Activated B cell treated with CpG ODN at 0.5 μM for 24 hours (primary cell): ENCODE measurements at places on chromosomes 2 and 18.

DNA sequence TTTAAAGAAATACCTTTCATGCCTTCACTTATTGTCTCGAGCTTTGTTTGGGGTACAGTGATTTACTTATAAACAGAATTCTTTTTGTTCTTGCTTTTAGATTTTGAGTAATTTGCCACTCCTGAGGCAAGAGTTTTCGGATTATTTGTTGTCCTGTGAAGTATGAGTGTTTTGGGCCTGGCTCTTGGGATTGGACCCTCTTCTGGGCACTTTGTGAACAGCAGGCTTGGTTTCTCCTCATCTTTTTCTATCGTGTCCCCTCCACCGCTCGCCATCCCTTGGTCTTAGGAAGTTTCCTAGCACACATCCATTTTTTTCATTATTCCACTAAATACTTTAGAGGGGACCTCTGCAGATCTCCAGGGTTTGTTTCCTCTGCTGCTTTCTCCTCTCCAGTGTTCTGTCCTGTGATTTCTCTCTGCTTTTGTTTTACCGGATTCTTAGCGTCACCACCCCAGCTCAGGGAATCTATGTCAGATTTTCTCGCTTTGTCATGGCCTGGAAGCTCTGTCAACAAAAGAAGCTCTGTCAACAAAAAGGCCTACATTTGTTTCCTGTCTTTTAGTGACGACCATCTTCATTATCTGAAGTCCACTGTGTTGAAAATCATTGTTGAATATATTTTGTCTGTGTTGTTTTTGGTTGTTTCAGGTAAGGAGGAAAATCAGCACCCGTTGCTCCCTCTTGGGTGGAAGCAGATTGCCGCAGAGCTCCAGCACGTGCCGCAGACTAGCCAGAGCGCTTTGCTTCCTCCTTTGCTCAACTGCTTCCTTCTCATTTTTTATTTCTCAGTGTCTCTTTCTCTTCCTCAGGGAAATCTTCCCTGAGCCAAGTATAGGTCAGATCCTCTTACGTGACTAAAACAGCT lies 27.8 kb downstream of the ANKRD62 start:
- peaks cover 19% of the 10 kb centered on the region for H3K27me3 ChIP-seq
- no peak overlapping the region for H3K27ac ChIP-seq
- H3K4me3 ChIP-seq, result no peak overlapping the region

GRCh38 chr2:15865923-15866322 lies 74.4 kb upstream of the MYCN start:
- H3K27ac ChIP-seq, result no peak overlapping the region
- no peaks in the 10 kb centered on the region for H3K4me1 ChIP-seq
- H3K4me3 ChIP-seq, result no peak overlapping the region
- peaks cover 1% of the 10 kb centered on the region for H3K27me3 ChIP-seq

GRCh38 chr2:14577843-14578242 lies 54.7 kb upstream of the LRATD1 start:
- no peak overlapping the region for H3K4me3 ChIP-seq
- no peak overlapping the region for H3K27ac ChIP-seq
- DNase-seq, result no peak
- no peaks in the 10 kb centered on the region for H3K36me3 ChIP-seq
- no peaks in the 10 kb centered on the region for H3K27me3 ChIP-seq
- H3K4me1 ChIP-seq, result no peaks in the 10 kb centered on the region

DNA sequence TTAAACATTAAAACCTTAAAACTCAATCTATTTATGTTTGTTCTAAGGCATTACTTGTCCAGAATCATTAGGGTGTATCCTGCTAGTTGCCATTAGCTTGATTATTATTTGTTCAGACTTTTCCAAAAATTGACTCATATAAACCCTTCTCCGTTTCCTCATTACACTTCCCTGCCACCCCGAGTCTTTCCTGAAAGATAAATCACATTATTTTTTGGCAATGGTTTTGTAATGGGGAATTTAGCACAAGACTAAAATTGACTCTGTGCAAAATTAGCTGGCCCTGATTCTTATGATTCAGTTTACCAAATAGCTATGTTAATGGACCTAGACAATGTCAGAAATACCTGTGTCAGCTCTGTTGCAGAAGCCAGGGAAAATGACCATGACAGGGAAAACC lies 112.2 kb upstream of the NT5C1B start:
- H3K4me3 ChIP-seq, result no peak overlapping the region
- H3K4me1 ChIP-seq, result no peaks in the 10 kb centered on the region
- DNase-seq, result no peak
- H3K27ac ChIP-seq, result no peak overlapping the region

DNA sequence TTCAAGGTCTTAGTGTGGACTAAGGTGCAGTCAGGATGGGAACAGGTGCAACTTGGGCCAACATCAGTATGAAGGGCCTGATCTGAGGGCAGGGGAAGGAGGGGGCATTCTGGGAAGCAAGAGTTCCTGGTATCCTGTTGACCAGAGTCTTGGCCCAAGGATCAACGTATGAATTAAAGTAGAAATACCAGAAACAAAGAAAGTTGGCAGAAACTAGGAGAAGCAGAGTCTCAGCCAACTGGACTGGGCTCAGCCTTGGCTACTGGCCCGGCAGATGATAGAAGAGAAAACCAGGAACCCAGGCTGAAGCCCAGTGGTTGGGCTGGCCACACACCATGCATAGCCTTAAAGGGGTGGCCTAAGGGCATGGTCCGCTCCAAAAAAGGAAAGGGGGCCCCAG lies 2.3 kb downstream of the CETN1 start:
- H3K36me3 ChIP-seq, result no peaks in the 10 kb centered on the region
- no peak for DNase-seq
- H3K27ac ChIP-seq, result no peak overlapping the region
- no peak overlapping the region for H3K4me3 ChIP-seq
- no peaks in the 10 kb centered on the region for H3K4me1 ChIP-seq

DNA sequence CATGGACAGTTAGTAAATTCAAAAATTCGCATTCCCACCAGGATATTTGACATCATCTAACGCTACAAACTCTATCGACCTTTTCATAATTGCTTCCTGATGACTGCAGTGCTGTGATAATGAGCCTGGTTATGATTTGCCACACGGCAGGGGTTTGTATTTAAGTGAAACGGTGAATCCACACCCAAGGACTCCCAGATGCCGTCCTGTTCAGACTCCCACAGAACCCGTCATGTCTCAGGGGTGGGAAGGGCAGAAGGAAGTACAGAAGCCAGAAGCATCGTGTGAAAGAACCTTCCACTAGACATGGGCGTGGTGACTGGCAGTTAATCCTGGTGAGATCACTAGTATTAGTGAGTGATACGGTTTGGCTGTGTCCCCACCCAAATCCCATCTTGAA lies 91.2 kb upstream of the TMEM18 start:
- DNase-seq, result no peak
- H3K4me3 ChIP-seq, result no peak overlapping the region
- peaks cover 4% of the 10 kb centered on the region for H3K27me3 ChIP-seq
- H3K36me3 ChIP-seq, result no peaks in the 10 kb centered on the region
- no peaks in the 10 kb centered on the region for H3K4me1 ChIP-seq

- no peak overlapping the region for H3K4me3 ChIP-seq
- peaks cover 39% of the 10 kb centered on the region for H3K4me1 ChIP-seq
- no peaks in the 10 kb centered on the region for H3K36me3 ChIP-seq
- no peak for DNase-seq
- H3K27ac ChIP-seq, result no peak overlapping the region
- H3K27me3 ChIP-seq, result no peaks in the 10 kb centered on the region
These were observed 161.6 kb downstream of the LDLRAD4 start for GRCh38 chr18:13379930-13380690.

GRCh38 chr2:160505256-160505655 lies 11.6 kb upstream of the RBMS1 start:
- H3K27me3 ChIP-seq, result peaks cover 5% of the 10 kb centered on the region
- no peaks in the 10 kb centered on the region for H3K36me3 ChIP-seq
- no peaks in the 10 kb centered on the region for H3K4me1 ChIP-seq
- H3K4me3 ChIP-seq, result no peak overlapping the region
- no peak overlapping the region for H3K27ac ChIP-seq

DNA sequence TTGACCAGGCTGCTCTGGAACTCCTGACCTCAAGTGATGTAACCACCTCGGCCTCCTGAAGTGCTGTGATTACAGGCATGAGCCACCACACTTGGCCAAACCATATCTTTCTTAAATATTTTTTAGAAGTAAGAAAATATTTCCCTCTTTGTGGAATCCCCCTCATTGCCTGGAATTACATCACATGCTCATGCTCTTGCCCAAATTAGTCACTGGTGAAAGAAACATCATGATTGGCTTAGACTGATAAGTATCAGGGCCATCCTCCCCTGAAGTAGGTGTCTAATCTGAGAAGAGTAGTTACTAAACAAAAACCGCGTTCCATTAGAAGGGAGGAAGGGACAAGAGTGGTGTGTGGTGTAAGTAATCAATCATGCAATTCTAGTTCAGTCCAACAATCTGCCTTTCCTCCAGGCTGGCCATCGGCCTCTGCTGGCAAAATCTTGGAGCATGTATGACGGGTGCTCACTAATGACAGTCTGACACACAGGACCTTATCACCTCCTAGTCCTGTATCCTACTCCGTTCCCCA lies 52.3 kb upstream of the SCG2 start:
- H3K4me3 ChIP-seq, result no peak overlapping the region
- no peaks in the 10 kb centered on the region for H3K4me1 ChIP-seq
- H3K36me3 ChIP-seq, result no peaks in the 10 kb centered on the region
- no peak overlapping the region for H3K27ac ChIP-seq
- no peak for DNase-seq

DNA sequence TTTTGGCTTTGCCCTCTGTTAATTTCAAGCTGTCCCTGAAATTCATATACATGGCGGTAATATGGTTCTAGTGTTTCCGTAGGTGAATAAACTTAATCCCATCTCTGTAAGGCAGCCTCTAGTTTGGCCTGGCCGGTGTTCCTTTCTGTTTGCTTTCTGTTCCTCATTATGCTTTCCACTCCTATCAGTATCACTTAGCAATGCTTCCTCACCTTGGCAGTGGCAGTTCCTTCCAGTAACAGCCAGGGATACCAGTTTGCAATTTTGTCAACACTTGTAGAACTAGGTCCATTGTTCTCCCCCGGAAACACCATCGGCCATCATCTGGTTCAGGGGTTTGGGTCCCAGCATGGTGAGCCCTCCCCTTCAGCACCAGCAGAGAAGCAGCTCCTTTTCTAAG lies 18.2 kb upstream of the TNP1 start:
- peaks cover 7% of the 10 kb centered on the region for H3K27me3 ChIP-seq
- no peak overlapping the region for H3K27ac ChIP-seq
- no peak overlapping the region for H3K4me3 ChIP-seq

- peaks cover 4% of the 10 kb centered on the region for H3K27me3 ChIP-seq
- no peak overlapping the region for H3K27ac ChIP-seq
- peaks cover 24% of the 10 kb centered on the region for H3K4me1 ChIP-seq
- H3K36me3 ChIP-seq, result no peaks in the 10 kb centered on the region
These were observed 92.7 kb downstream of the MRPS9 start for GRCh38 chr2:105130546-105130945.

DNA sequence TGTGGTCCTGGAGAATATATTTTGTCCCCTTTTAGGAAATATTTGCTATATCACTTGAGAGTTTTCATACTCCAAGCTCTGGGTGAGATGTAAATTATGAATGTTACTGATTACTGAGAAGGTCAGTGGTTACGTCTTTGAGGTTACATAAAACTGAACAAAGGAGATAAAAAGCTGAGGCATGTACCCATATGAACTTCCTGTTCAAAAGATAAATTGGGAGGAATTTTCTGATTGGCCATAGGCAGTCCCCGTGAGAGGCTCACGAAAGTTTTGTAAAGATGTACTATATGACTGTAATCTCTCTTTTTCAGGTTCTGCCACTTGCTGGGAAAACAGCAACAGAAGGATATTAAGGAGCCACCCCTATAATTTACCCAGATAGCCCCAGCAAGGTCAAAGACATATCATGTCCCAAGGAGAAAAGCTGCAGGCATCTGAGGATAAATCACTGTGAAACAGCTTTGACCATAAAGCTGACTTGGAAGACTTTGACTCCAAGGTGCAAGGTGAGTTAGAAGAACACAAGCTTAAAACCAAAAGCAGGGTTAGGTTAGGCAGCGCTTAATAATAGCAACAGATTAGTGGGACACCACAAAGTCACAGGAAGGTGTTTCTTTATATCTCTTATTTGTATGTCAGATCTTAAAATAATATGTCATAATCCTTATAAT lies 90.4 kb downstream of the OSBPL6 start:
- no peak overlapping the region for H3K27ac ChIP-seq
- H3K4me3 ChIP-seq, result no peak overlapping the region
- H3K36me3 ChIP-seq, result no peaks in the 10 kb centered on the region
- H3K27me3 ChIP-seq, result peaks cover 4% of the 10 kb centered on the region

DNA sequence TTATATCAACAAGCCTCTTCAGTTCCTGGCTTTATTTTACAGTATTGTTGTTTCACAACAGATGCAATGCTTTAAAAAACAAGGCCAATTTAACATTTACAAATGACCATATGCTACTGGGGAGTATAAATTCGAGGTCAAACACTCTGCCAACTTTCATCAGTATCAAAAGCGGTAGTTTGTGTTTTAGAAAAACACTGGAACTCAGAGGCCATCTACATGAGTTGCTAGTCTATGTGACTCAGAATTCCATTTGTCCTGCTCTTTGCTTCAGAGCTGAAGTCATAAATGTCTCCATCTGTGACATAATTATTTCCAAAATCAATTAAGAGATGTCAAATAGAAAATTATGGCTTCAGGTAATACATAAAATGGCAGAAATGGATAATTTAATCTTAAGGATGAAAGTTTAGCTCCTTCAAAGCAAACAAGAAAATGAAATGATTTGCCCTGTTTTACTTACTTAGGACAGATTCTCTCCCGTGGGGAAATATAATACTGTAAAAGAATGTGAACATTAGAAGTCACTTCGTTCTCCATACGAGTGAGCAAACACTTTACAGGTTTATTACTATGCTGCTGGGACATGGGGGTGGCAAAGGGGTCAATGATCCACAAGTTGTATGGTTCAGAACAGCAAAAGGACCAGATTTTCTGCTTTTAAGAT lies 3.7 kb downstream of the MEX3C start:
- peaks cover 31% of the 10 kb centered on the region for H3K36me3 ChIP-seq
- H3K4me3 ChIP-seq, result peak overlapping the region; percentile 96
- H3K4me1 ChIP-seq, result peaks cover 63% of the 10 kb centered on the region
- peak overlapping the region; percentile 59 for H3K27ac ChIP-seq
- no peak for DNase-seq

DNA sequence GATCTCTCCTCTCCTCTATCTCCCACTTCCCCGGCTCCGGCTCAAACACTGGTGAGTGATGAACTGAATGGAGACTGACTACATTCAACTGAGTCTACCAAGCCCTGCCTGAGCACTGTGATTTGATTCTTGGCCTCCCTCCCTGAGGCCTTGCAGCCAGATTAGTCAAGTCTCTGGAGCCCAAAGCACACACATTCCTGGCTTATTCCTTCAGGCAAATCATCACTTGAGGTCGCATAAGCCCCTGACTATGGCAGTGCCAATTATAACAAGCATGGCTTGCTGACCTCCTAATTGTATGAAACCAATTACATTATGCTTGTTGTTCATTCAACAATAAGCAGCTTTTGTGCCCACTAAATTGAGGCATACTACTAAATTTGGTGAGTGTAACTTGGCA lies 34.6 kb downstream of the EFEMP1 start:
- H3K27ac ChIP-seq, result no peak overlapping the region
- H3K36me3 ChIP-seq, result no peaks in the 10 kb centered on the region
- no peaks in the 10 kb centered on the region for H3K27me3 ChIP-seq
- no peak overlapping the region for H3K4me3 ChIP-seq
- no peaks in the 10 kb centered on the region for H3K4me1 ChIP-seq

- no peak for DNase-seq
- peaks cover 2% of the 10 kb centered on the region for H3K27me3 ChIP-seq
- no peaks in the 10 kb centered on the region for H3K36me3 ChIP-seq
- H3K4me1 ChIP-seq, result peaks cover 4% of the 10 kb centered on the region
- H3K27ac ChIP-seq, result no peak overlapping the region
These were observed 105.9 kb upstream of the RBBP8 start for GRCh38 chr18:22827216-22827615.
